ENCODE measurements at places on chromosomes 5 and 9.

DNA sequence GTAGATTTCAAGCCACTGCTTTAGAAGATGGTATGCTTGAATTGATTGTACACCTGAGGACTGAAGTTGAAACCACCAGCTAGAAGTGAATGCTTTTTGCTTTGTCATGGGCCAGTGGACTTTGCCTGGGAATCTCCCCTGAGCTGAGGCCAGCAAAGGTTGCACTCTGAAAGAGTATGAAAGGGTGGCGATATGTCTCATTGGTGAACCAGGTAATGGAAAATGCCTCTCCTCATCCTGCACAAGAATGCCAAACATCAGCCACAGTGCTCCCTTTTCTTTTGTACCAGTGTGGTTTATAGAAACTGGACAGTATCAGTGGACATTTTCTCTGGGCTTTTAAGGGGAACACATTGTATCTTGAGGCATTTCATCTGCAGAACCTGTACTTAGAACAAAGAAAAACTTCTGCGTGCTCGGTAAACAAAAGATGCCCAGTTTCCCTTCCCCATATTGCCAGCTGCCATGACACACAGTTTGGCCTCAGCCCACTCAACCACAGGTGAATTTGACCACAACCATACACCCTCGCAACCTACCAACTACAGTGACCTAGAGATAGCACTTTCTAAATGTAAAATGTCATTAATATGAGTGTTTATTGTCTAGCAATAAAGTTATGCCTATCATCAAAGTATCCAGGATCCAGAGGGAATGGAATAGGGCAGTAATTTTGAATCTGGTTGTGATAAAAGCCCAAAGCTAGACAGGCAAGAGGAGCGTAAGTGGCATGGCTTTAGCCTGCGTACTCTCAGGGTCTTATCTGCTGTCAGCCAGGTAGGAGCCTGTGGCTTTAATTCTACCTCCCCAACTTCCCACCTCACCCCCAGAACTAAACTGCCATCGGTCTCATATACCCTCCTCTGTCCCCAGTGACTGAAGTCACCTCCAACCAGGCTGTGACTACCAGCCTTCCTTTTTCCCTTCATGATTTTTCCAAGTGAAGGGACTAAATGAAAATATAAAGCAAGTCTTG, 79.5 kb upstream of the LHFPL2 start:
- DNase-seq, result no peak

DNA sequence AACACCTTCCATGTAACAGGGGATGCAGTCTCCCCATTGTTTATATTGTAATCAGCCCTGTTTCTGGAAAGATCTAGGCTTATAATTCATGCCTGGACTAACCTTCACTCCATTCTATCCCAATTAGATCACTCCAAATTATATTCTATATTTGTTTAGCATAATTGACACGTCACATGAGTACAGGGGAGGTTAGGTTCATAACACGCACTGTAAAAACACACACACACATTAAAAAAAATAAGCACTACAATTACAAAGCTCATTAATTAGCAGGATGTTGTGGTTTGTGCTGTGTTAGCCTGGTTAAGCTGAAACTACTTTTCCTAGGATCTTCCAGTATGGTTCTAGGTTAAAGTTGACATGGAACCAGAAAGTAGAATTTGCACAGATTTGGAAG, 126.0 kb downstream of the MLLT3 start:
- DNase-seq, result no peak

GRCh38 chr5:132003170-132003744, 8.2 kb downstream of the ACSL6 start:
- DNase-seq, result no peak

DNA sequence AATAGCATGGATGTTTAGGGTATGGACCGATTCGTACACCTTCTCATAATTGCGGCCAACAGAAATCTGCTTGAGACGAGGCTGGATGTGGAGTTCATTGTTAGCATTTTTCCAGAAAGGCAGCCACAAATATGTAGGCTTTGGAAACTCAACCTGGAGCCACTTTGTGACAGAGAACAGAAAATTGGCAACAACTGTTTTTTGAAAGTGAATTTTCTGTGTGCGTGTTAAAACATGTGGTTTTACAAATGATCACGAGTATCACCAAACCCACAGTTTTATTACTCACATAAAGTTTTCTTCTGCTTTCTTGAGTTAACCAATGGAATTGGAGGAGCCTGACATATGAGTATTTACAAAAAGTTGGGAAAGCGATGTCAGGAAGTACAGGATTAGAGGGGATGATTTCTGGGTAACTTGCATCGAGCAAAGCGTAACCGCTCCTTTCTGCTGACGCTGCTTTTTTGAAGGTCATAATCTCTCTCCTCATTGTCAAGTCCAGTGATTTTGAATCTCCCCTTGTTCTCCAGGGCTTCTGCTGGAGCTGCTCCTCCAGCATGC, 138.5 kb upstream of the TAF11L2 start:
- DNase-seq, result no peak

Data from cortex of kidney (tissue), 1 donor.